ENCODE measurements at places on chromosomes 12 and 14. TPM values are rescaled to one million over a fixed set of nuclear protein-coding genes. Genes with fewer than 3 reads are reported as not detected.

- no peak overlapping the region for H3K27ac ChIP-seq
- H3K4me1 ChIP-seq, result no peaks in the 10 kb centered on the region
- DNase-seq, result no peak
- H3K27me3 ChIP-seq, result no peaks in the 10 kb centered on the region
These were observed 236.2 kb downstream of the EGLN3 start for GRCh38 chr14:33714527-33715226.

DNA sequence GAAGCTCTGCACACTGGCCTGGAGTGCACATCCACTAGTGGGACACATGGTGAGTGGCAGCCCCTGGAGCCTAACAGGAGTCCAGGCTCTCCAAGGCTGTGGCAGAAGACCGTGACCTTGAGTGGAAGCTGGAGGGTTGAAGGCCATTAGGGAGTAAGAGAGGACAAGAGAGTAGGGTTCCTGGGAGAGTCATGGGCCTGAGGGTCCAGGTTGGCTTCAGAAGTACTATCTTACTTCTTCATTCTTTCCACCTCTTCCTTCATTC lies 406 bp downstream of the IL23A start:
- H3K4me1 ChIP-seq, result peaks cover 5% of the 10 kb centered on the region
- peaks cover 16% of the 10 kb centered on the region for H3K36me3 ChIP-seq
- H3K27ac ChIP-seq, result no peak overlapping the region
- H3K27me3 ChIP-seq, result no peaks in the 10 kb centered on the region
- no peak for DNase-seq

GDF3 gene
- not detected for total RNA-seq

DNA sequence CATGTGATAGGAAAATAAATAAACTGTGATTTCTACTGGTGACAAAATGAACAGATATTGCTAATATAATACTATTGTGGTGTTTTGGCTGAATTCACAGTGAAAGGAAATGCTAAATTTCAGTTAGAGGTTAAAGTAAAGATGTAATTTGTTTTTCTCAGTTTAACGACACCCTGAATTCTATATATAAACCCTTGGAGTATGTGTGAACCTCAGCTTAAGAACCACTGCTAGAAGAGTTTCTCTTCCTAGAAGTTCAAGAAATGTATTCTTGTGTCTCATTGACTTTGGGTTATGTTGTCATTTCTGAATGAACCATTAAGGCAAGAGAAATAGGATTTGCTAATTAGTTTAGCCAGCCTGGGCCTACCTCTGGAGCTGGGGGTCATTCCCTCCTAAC lies 8.2 kb downstream of the FBXO34 start:
- H3K27me3 ChIP-seq, result no peaks in the 10 kb centered on the region
- no peak for DNase-seq
- no peak overlapping the region for H3K27ac ChIP-seq

MYF5 gene
- not detected for total RNA-seq

DNA sequence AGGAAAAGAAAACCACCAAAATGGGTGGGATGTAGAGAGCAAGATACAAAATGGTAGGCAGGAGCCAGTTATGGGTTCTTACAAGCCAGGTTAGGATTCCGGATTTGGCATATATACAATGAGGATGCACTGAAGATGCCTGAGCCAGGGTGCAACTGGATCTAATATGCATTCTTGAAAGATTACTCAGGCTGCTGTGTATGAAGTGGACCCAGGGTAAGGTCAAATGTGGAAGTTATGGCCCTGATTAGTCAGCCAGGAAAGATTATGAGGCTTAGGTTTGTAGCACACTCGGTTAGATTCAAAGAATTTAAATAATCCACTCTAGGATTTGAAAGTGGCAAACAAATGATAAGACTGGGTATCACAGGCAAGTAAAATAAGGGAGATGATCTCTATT lies 1750.7 kb upstream of the FLRT2 start:
- no peak for DNase-seq
- no peak overlapping the region for H3K27ac ChIP-seq
- no peak overlapping the region for H3K4me3 ChIP-seq
- no peaks in the 10 kb centered on the region for H3K36me3 ChIP-seq
